ENCODE measurements at places on chromosomes 11 and 22.

GRCh38 chr11:105490333-105490732 lies 119.5 kb upstream of the GRIA4 start:
- no peak for DNase-seq

DNA sequence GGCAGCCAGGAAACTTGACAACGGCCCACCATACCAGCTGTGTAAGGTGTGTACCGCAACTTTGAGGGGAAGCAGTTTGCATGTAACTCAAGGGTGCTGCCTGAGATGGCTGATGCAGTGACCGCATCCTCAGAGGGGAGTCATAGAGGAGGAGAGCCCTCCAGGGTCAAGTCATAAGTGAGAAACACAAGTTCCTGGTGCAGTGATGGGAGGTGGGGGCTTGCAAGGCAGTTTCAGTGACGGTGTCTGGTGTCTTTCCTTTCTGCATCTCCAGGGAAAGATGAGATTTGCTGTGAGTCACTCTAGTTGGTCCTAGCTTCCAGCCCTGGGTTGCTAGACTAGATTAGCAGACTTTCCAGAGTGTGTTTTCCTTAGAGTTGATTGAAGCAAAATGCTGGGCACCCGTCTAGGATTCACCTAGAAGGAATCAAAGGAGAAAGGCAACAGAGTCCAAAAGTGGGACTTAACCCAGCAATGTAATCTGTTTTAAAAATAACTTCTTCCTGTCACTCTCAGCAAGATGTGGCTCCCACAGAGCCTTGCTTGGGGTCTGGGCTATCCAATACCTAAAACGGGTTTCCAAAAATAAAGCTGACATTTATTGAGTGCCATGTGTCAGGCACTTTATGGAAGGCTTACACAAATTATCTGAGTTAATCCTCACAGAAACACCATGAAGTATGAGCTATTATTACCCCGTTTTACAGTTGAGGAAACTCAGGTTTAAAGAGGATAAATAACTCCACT lies 265.4 kb upstream of the PLET1 start:
- peak; percentile 7 for DNase-seq

DNA sequence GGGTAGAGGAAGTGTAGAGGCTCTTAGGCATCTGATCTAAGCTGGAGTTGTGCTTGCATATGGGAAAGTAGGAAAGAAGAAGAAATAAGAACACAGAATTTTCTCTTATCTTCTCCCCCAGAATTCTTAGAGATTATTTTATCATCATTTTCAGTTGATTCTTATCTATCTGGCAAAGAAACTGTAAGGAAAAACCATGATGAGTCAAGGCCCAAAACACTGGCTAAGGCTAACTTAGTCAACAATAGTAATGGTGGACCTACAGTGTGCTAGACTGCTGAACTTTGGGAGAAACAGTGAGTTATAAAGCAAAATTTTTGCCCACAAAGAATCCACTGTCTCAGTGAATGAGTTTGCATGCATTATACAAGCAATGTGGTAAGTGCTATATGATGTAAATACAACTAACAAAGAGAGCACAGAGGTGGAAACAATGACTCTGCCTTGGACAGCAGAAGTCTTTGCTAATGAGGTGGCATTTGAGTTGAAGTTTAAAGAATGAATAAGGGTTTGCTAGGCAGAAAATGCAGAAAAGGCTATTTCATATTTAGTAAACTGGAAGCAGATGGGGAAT lies 344.5 kb upstream of the PLET1 start:
- peak; percentile 1 for DNase-seq

DNA sequence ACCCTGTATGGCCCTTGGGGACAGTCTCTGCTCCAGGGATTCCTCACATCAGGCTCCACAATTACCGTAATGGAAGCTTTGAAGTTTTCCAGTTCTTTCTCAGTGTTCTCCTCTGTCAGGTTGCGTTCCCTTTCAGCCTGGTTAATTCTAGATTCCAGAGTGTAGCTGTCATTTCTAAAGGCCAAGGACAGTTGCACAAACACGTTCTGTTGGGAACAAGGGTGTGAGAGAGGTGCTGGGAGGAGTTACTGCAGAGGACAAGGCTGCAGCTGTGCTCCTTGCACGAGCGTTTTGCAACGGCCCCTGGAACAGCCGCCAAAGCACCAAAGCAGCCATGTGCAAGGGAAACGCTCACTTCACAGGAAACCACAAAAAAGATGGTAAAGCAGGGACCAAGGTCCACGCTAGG lies 35.9 kb upstream of the LYVE1 start:
- DNase-seq: peak; percentile 73

- DNase-seq: no peak
Observed at GRCh38 chr22:30002861-30003486, 77.3 kb upstream of the HORMAD2 start.

GRCh38 chr11:108663154-108663877 lies 1.6 kb upstream of the DDX10 start:
- no peak for DNase-seq

DNA sequence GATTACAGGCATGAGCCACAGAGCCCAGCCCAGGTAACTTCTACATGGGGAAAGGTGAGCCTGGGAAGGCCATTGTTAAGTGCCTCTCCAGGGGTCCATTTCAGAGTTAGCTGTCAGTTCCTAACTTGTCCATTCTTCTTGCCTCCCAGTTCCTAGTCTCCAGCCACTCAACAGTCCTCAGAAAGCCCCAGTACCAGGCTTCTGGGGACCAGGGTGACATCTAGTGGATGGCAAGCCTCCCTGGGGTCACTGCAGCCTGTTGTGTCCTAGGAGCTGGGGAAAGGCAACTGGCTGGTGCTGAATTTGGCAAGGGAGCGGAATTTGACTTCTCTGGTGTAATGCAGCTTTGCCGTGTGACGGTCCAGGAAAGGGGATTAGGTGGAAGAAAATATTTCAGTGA lies 2.1 kb downstream of the LGALS12 start:
- DNase-seq: peak; percentile 36

- DNase-seq: peak; percentile 72
Observed at GRCh38 chr11:114678125-114679036, at the start of gene NXPE2. TSS of gene NXPE2 (plus strand) at chr11:114678527. CDS start at chr11:114678576, 49 bp downstream.

GRCh38 chr22:28939932-28940331 lies 56.6 kb downstream of the ZNRF3 start:
- DNase-seq: no peak

GRCh38 chr22:46090631-46091201 lies 59.6 kb upstream of the PPARA start:
- DNase-seq: peak; percentile 88

DNA sequence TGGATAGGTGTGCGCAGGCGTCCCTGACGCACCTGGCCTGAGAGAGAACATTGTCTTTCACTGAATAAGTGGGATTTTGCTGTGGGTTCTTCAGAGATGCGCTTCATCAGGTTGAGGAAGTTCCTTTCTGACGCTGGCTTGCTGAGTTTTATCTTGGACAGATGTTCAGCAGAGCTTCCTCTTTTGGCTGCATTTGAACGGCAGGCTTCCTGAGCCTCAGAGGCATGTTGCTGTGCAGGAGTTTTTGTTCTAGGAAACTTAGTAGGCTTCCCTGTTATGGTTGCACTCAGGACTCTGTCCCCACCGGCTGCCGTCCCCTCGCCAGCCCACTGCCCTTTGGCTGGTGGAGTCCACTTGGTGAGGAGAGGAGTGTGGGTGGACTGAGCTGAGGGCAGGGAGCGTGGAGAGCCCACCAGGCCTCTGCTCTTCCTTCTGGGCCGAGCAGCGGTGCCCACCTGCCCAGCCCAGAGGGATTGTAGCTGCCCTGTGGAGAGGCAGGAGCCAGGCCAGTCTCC lies 17.2 kb downstream of the FRMD8 start:
- no peak for DNase-seq

DNA sequence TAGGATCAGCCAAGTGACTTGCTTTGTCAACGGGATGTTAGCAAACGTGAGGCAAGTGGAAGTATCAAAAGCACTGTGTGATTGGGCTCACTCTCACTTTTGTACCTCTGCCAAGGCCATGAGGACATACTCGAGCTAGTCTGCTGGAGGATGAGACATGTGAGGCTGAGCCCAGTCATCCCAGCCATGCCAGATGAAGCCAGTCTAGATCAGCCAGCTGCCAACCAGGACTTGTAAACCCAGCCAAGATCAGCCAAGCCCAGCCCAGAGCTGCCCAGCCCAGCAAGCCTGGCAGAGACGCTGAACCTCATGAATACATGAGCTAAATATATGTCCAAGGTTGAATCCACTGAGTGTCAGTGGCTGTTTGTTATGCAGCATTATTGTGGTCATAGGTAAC lies 369.7 kb downstream of the MN1 start:
- DNase-seq: no peak

DNA sequence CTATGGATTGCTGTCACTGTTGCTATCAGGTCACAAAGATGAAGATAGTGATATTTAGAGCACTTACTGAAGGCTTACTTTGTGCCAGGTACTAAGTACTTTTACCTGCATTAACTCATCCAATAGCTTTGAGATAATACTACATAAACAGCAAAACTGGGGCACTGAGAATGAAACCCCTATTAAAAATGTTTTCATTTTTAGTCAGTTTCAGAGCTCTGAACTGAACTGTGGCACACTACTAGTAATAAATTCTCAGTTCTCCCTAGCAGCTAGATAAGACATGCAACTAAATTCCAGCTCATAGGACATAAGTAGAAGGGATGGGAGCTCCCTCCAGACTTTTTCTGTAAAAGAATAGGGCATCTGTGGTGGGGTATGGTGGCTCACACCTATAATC lies 24.0 kb downstream of the ARFGAP3 start:
- no peak for DNase-seq

- peak; percentile 74 for DNase-seq
Observed at GRCh38 chr22:32707971-32708370, 93.5 kb upstream of the TIMP3 start.

DNA sequence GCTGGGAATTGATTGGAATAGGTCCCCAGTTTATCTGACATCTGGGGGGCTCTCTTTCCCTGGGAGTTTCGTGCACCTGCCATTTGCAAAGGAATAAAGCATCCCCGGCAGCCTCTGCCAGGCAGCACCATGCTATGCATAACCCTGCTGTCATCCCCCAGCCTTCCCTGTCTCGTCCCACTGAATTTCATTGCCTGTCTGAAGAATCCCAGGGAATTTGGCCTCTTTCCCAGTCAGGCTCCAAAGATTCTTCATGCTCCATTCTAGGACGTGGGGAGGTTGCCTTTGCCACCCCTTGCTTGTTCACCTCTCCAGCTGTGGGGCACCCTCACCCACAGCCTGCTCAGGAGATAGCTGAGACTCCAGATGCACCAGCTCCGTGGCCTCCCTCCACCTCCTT lies 195.1 kb upstream of the TBCEL start:
- no peak for DNase-seq

DNA sequence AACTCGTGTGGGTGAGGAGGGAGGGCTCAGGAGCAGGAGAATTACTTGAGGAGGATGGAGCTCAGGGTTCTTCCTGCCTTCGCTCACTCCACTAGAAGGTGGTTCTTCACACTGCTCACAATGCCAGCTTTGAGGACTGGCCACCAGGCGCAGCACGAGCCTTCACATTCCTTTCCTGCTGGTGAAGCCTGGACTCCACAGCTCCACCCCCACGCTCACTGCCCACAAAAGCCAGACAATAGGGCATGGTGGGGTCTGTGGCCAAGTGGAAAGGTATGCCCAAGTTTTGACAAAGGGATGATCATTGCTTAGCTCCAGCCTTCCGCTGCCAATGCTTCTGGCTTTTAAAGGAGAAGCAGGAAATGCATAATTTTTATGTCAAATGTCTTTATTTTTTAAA lies 58.0 kb upstream of the FADD start:
- no peak for DNase-seq

DNA sequence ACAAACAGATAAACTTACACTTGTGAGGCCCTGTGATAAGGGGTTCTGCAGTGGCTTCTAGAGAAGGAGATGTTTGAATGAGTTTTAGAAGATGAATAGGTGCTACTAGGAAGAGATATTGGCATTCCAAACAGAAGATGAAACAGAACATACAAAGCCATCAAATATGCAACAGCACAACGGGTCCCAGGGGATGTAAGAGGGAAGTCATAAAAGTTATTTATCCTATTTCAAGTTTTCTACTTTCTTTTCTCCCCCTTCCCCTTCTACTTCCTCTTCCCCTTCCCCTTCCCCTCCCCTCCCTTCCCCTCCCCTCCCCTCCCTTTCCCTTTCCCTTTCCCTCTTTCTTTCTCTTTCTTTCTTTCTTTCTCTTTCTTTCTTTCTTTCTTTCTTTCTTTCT lies 94.9 kb upstream of the CADM1 start:
- DNase-seq: no peak

DNA sequence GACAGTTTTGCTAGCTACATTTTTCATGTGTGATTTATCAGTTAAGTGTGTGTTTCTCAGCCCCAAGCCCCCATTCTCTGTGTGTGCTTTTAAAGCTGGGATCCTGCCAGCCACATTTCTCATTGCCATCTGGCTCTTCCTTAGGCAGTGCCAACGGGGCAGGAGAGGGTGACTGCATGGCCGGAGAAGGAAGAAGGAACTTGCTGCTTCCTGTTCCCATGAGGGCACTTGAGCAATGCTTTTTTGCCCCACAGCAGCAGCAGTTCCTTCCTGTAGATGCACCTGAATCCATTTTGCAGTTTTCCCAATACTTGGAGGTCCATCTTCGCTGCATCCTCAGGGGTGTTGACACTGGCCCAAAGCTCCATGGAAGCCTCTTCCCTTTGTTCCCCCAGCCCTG lies 37.5 kb downstream of the TNRC6B start:
- peak; percentile 43 for DNase-seq

GRCh38 chr11:45176996-45177395 lies 30.6 kb downstream of the PRDM11 start:
- DNase-seq: no peak

GRCh38 chr11:55726715-55727324 lies 46.4 kb upstream of the OR5D13 start:
- no peak for DNase-seq

- DNase-seq: no peak
Observed at GRCh38 chr11:19822531-19822930, 109.9 kb downstream of the NAV2 start.

GRCh38 chr11:35030716-35031213 lies 108.2 kb upstream of the CD44 start:
- DNase-seq: peak; percentile 98

- DNase-seq: no peak
Observed at GRCh38 chr11:124887667-124888013, 10.0 kb downstream of the ROBO4 start.

DNA sequence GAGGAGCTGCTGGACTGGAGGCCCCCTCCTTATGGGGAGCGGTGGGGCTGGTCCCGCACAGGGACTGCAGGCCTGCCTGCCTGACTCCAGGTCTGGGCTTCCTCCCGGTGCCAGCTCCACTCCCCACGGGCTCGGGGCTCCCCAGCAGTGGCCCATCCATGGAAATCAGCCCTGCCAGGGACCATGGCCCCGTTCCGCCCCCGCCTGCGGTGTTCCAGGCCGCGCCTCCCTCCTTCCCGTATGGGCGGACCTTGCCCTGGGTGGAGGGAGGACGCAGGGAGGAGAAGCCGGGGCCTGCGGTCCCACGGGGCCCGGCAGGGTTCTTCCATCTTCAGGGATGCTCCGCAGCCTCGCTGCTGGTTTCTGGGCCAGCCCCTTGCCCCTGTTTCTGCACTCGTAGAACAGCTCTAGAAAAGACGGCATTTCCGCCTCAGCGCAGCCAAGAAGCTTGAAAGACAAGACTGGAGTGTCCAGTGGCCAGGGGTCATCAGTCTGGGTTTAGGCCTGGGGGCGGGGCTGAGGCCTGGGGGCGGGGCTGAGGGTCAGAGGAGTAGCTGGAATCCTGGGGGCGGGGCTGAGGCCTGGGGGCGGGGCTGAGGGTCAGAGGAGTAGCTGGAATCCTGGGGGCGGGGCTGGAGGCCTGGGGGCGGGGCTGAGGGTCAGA lies 1330.6 kb downstream of the BRD1 start:
- no peak for DNase-seq

GRCh38 chr11:65183201-65183891 lies 1.6 kb downstream of the CAPN1 start:
- DNase-seq: no peak

- DNase-seq: peak; percentile 40
Observed at GRCh38 chr22:30890686-30891442, 77.7 kb downstream of the MORC2 start.

Data from EH (cell line).